H7 (cell line): ENCODE measurements at places on chromosomes 1 and 21.

DNA sequence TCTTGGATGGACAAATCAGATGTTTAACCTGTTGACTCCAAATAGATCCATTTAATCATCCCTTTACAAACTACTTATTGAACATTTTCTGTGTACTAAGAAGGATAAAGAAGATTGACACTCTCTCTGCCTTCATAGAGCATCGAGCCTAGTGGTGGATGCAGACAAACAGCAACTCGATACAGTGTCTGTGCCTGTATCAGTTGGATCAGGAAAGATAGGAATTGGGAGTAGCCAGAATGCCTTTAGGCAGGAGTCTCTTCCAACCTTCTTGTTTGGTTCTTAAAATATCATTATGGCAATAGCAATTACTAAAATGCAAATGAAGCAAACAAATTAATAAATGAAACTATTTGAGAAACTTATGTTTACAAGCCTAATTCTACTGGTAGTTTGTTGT lies 89.0 kb upstream of the RAVER2 start:
- no peak for DNase-seq

DNA sequence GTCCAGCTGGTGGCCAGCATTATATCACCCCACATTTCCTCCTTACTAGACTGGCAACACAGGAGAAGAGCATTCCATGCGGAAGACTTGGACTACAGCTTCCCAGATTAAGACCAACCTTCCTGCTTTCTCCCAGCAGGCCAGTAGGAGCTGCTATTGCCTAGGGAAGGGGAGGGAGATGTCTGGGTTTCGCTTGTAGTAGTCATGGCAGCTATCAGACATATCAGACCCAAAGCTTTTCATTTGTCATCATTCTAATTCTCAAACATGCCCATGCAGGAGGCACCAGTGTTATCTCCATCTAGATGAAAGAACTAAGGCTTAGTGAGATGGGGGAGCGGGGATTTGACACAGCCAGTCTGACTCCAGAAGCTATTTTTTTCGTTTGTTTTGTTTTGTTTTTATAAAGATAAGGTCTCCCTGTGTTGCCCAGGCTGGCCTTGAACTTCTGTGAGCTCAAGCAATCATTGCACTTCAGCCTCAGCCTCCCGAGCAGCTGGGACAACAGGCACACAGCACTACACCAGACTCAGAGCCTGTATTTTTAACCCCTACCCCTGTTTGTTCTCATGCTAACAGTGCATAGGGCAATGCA lies 4.5 kb downstream of the PLA2G2A start:
- DNase-seq, result peak; percentile 81

DNA sequence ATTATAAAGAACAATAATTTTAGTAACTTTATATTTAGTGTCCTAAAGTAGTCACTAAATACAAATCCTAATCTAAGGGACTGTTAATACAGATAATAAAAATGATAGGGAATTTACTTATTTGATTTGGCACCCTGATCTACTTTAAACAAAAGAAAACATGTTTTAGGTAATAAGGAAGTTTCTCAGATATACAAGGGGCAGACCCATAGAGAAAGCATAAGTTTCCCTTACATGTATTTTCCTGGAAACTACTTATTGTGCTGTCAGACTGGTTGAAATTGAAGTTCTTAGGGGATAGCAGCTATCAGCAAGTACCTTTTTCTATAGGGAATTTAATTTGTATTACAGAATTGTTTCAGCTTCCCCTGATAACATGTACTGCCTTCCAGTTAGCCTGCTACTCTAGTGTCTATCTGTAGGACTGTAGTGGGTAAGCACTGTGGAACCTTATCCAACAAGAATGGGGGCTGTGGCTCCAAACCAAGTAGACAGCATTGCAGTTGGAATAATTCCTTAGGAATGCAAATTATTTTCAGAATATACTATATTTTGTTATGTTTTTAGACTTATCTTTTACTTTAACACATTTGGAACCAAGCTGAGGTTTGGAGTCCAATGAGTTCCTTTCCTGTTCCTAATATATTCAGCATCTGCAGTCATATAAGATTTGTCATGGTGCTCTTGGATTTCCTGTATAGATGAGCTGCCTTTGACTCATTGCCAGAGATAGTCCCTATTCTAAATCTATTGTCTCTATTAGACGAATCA lies 14.7 kb downstream of the MSH4 start:
- DNase-seq, result no peak

DNA sequence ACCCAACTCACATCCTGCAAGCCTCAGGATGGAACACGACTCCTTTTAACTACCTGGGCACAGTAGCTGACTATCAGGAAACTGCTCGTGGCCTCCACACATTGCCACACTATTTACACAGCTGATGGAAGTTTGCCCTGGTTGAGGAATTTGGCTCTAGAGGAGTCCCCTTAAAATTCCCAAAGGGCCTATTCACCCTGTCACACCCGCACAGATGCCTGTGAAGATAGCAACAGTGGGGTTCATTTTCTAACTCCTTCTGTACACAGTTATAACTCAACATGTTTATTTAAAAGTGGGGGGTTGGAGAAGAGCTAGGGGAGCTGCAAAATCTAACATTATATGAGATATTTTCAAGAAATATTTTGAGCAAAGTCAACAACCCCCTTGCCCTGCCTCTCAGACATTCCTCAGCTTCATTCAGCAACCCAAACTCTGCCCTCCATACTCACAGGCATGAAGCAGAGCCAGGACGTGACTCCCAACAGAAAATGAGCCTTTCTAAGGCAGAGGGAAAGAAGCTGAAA lies 35.8 kb upstream of the CCN1 start:
- no peak for DNase-seq

DNA sequence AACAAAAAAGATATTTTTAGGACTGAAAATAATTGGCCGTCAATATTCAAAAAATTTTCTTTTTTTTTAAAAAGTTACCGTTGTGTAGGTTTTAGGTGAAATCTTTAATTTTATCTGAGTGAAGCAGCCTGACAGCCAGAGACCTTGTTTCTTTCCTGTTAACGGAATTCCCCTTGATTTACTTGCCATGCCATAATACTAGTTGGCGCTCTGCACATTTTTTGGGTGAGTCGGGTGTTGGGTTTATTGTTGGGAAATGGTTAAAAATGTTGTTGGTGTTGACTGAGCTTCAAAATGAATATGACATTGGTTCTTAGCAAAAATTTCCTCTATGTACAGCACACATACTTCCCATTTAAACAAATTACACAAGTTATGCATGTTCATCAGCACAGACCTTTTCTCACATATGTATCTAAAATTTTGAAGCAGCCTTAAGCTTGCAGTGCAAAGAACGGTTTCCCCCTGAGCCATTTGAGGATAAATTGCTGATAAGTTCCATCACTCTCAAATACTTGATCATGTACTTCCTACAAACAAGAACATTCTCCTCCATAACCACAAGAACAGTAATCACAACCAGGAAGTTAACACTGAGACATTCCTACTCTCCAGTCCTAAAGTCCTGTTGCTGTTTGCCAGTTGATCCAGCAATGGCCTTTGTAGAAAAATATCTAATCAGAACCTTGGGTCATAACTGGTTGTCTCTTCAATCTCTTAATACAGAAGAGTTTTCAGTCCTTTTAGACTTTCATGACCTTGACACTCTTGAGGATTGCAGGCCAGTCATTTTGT lies 34.2 kb downstream of the CAMTA1 start:
- no peak for DNase-seq

DNA sequence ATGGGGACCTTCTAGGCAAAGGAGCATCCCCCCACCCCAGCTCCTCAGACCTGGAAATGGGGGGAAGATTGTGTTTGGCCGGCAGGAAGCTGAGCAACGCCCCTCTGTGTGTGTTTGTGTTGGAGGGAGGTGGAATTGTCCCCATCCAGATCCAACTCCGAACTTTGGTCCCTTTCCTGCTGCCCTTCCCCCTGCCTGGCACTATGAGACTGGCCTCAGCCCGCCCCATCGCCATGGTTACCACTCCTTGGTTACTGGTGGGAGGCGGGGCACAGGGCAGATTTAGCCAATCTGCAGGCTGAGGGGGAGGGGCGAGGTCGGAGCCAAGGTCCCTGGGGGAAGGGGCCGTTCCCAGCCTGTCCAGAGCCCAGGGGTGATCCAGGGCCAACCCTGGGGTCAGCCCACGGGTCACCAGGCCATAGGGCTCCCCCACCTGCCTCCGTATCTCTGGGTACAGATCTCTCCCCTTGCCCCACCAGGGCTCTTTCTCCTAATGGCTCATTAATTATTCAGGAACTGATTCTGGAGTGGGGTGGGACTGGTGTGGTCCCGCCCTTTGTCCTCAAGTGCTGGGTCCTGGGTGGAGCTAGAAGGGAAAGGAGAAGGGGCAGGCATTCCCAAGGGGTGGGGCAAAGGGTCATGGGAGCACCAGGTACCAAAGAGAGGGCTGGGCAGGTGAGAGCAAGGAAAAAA lies 15.2 kb downstream of the PTPRF start:
- peak; percentile 98 for DNase-seq

GRCh38 chr1:173527151-173527826 lies 50.2 kb downstream of the PRDX6 start:
- no peak for DNase-seq

GRCh38 chr1:49630156-49630555 lies 393.6 kb downstream of the AGBL4 start:
- no peak for DNase-seq

- no peak for DNase-seq
These were observed 22.2 kb upstream of the TMEM52 start for GRCh38 chr1:1941211-1941841.

DNA sequence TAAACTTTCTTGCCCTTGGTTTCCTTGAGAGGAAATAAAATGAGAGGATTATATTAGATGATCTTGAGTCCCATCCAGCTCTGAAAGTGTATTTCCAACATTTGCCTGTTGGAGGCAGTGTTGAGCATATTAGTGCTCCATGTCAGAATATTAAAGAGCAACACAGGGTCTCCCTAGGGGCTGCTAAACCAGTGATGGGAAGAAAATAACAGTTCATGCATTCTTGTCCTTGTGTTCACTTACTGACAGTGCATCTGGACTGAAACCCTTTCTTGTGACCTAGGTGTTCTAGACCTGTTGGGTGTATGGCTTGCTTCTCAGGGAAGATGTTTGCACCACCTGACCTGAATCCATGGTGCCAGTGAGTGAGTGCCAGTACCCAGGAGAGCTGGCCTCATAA lies 124.7 kb upstream of the KIAA0040 start:
- peak; percentile 22 for DNase-seq

DNA sequence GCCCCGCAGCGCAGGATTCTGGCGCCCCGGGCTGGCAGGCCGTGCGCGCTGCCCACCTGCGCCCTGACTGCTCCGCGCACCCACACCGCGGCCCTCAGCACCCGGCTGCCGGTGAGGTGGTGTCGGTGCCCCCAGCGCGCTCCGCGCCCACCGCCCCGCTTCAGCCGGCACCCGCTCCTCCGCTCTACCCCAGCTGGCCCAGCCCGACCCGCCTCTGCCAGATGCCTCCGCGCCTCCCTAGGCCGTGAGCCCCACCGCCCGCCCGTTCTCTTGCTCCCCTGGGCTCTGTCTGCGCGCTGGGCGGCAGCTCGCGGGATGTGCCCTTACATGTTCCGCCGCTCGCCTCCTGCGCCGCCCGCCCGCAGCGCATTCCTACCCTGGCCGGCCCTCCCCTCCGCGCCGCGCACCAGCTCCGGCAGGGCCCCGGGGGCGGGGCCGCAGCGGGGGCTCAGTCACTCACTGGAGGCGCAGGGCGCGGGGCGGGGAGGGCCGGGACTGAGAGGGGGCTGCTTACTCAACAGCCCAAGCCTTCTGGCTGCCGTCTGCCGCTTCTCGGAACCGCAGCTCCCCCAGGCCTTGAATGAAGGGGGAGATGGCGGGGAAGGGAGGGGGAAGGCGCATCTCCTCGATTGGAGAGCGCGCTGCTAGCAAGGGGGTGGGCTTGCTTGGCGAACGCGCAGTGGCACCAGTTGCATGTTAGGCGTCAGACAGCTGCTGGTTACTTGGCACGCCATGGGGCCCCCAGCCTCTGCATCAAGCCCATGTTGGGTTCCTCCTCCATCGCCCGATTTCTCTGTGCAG lies at the start of gene PHLDA3:
TSS of gene PHLDA3 (minus strand) at position 345 of the 801 bp plus-strand sequence. CDS start 402 bp downstream, outside the sequence.
- peak; percentile 95 for DNase-seq

- DNase-seq, result no peak
These were observed 89.3 kb upstream of the TMPRSS2 start for GRCh38 chr21:41597227-41597626.

DNA sequence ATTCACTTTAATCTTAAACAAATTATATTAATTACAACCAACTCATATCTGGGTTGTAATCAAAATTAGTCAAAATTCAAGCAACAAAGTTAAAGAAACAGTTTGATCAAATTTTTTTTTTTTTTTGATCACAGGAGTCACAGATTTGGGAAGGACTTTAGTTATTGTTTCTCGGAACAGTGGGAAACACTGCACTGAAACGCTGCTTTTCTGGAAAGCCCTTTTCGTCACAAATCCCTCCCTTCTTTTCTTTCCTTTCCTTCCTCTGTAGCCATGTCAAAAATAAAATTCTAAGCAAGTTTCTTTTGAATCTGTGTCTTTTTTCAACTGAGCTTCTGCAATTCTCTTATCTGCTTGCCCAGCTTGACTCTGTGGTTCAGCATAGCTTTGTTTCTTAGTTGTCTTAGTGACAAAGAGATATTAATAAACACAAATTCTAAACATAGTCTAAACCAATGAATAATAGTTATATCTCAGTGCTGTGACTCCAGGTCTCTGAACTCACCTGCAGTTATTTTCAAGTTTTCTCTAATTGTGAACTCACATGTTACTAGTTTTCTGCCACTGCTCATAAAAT lies 53.8 kb downstream of the PTGS2 start:
- DNase-seq, result no peak

- DNase-seq, result no peak
These were observed 121.9 kb downstream of the MAB21L3 start for GRCh38 chr1:116232989-116233514.

GRCh38 chr1:203652724-203653461 lies 26.3 kb downstream of the ATP2B4 start:
- no peak for DNase-seq

DNA sequence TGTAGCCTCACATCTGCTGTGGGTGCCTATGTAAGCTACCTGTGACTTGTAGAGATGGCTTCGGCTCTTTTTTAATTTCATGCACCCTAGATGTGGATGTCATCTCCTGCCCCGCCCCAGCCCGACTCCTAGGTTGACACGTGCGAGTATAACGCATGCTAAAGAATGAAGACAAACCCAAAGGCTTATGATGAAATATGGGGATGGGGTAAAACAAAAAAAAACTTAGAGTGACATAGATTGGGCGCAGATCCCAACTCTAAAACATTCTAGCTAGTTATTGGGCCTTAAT lies 613 bp upstream of the ERO1B start:
- no peak for DNase-seq
